ENCODE measurements at places on chromosomes 13 and 19. TPM values are rescaled to one million over a fixed set of nuclear protein-coding genes. Genes with fewer than 3 reads are reported as not detected.

Gene ZNF490
- total RNA-seq: 5.5 TPM

Gene LGALS7
- total RNA-seq: not detected

Gene METTL21C
- total RNA-seq: not detected

Gene SIGLEC5
- not detected for total RNA-seq

Gene ANGPTL4
- 21.4 TPM for total RNA-seq

Gene KLK12
- total RNA-seq: not detected

Gene POU2F2
- total RNA-seq: 0.19 TPM

Gene ZNF784
- 3.1 TPM for total RNA-seq

Gene DLL3
- 0.19 TPM for total RNA-seq

Gene GAPDHS
- not detected for total RNA-seq

Gene PSG11
- total RNA-seq: not detected

Gene ATP8B3
- total RNA-seq: 1.2 TPM

Gene TGDS
- 11.3 TPM for total RNA-seq

Gene ONECUT3
- not detected for total RNA-seq

Gene UBE2L5
- total RNA-seq: not detected

Gene KLK14
- not detected for total RNA-seq

Gene ZIM2
- total RNA-seq: not detected

Gene LGALS7B
- not detected for total RNA-seq

Gene ZNF470
- 3.1 TPM for total RNA-seq

Gene SOHLH2
- 0.63 TPM for total RNA-seq

Gene FGF22
- not detected for total RNA-seq

Gene SSC5D
- total RNA-seq: 2.1 TPM

Gene ZGLP1
- 0.27 TPM for total RNA-seq

Gene SHFL
- total RNA-seq: 14.9 TPM

Gene ZNF682
- total RNA-seq: 0.54 TPM

Gene LILRB4
- not detected for total RNA-seq

Gene MBD3L2B
- total RNA-seq: not detected

Gene GJB2
- total RNA-seq: not detected

Gene ZNF534
- not detected for total RNA-seq

Gene SPACA6
- 4.0 TPM for total RNA-seq

Gene NKG7
- not detected for total RNA-seq

Gene PSG6
- not detected for total RNA-seq

Gene ANGPTL8
- total RNA-seq: not detected

Gene CYP2A6
- not detected for total RNA-seq

Gene CSNK1G2
- 76.8 TPM for total RNA-seq

Gene C19orf18
- total RNA-seq: 0.09 TPM

Gene TMEM272
- total RNA-seq: not detected

Gene C19orf12
- total RNA-seq: 11.7 TPM

Gene SIAH3
- total RNA-seq: under 0.01 TPM

Gene ZNF468
- 24.3 TPM for total RNA-seq

Gene CCDC70
- total RNA-seq: not detected

Gene CRB3
- total RNA-seq: not detected

Gene ZNF565
- 4.2 TPM for total RNA-seq

Gene KLK3
- not detected for total RNA-seq
